Glutamatergic neuron (in vitro differentiated cells): ENCODE measurements at places on chromosomes 6 and 20.

GRCh38 chr20:19403549-19403948, 191.1 kb downstream of the SLC24A3 start:
- no peaks in the 10 kb centered on the region for H3K27me3 ChIP-seq
- peaks cover 13% of the 10 kb centered on the region for H3K36me3 ChIP-seq
- no peak overlapping the region for H3K4me3 ChIP-seq
- DNase-seq, result no peak

- no peaks in the 10 kb centered on the region for H3K36me3 ChIP-seq
- H3K27me3 ChIP-seq, result no peaks in the 10 kb centered on the region
- no peak for DNase-seq
- no peaks in the 10 kb centered on the region for H3K4me1 ChIP-seq
- H3K4me3 ChIP-seq, result no peak overlapping the region
Measured at GRCh38 chr6:93123585-93123984, 295.8 kb downstream of the EPHA7 start.

- no peaks in the 10 kb centered on the region for H3K4me1 ChIP-seq
- H3K27ac ChIP-seq, result no peak overlapping the region
- peaks cover 2% of the 10 kb centered on the region for H3K27me3 ChIP-seq
- H3K36me3 ChIP-seq, result no peaks in the 10 kb centered on the region
- H3K4me3 ChIP-seq, result no peak overlapping the region
Measured at GRCh38 chr6:81690073-81690472, 62.4 kb downstream of the TENT5A start.

DNA sequence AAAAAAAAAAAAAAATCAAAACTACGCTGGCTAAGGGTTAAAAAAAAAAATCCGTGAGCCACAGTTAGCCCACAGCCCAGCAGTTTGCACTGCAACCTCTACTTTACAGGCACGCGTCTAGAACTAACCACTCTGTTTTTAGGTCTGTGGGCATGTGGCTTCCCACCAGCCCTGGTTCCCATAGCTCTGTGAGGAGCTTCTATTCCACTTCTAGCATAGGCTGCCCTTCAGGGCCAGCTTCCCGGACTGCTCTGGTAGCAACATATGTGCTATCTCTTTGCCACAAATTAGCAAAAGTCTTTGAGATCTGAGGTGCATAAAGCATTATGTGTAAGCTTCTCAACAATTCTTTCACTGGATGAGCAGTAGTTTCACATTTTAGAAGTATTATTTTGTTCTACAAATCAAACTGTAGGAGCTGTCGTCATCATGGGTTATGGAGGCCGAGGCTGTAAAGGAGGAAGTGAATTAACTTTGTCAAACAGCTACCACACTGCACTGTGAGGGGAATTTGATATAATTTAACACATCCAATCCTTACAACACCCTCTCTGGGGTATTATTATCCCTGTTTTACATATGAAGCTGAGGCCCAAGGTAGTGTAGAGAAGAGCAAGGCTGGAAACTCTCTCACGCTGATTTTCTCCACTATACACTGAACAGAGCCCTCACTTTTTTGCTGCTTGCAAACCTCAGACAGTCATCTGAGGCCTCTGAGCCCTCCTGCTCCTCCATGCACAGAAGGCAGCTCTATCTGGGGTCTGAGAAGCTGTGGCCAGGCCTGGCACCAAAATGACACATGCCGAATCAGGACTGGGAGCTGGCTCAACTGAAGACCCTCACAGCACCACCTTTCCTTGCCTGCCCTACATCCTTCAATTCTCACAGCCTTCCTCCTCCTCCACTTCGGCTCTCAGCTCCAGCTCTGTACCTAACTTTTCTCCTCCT, 35.4 kb downstream of the MAN1A1 start:
- H3K27me3 ChIP-seq, result no peaks in the 10 kb centered on the region
- DNase-seq, result no peak
- H3K27ac ChIP-seq, result no peak overlapping the region
- no peak overlapping the region for H3K4me3 ChIP-seq
- H3K36me3 ChIP-seq, result no peaks in the 10 kb centered on the region

- no peak overlapping the region for H3K27ac ChIP-seq
- no peak for DNase-seq
- peaks cover 28% of the 10 kb centered on the region for H3K4me1 ChIP-seq
Measured at GRCh38 chr20:48679011-48679410, 148.8 kb downstream of the PREX1 start.

DNA sequence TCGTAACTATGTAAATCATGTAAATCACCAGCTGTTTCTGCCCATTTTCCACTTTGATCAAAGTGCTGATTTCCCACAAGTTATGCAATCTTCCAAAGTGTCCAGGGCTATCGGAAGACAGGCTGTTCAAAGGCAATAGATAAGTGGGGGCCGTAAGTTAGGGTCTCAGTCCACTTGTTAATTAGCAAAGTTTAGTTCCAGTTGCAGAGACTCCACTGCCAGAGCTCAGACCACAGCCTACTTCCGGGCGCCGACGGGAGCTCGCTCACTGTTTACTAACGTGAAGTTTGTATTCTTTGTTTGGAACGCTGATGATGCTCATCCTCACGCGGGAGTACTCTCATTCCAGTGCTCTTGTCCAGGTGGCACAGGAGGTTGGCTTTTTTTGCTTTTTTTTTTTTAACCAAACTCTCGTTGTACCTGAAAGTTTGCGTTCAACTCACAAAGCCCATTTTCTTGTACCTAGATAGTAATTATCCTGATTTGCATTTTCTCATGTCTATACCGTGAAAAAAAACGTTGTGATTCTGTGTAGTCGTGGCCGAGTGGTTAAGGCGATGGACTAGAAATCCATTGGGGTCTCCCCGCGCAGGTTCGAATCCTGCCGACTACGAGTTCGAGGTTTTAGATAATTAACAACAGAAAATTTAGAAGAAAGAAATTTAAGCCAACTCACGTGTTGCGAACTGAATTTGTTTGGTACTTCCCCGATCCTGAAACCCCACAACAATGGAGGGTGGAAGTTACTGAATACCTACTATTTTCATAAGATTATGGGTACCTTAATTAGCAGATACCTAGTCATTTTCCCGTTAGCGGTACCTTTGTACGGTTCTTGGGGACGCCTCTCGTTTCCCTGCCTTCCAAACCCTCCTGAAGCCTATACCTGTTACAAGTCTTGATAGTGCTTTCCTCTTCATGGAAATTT, 29.9 kb upstream of the ZNF184 start:
- peak; percentile 54 for DNase-seq
- H3K27ac ChIP-seq, result peak overlapping the region; percentile 60
- H3K36me3 ChIP-seq, result no peaks in the 10 kb centered on the region
- peaks cover 15% of the 10 kb centered on the region for H3K27me3 ChIP-seq
- no peaks in the 10 kb centered on the region for H3K4me1 ChIP-seq
- peak overlapping the region; percentile 90 for H3K4me3 ChIP-seq

DNA sequence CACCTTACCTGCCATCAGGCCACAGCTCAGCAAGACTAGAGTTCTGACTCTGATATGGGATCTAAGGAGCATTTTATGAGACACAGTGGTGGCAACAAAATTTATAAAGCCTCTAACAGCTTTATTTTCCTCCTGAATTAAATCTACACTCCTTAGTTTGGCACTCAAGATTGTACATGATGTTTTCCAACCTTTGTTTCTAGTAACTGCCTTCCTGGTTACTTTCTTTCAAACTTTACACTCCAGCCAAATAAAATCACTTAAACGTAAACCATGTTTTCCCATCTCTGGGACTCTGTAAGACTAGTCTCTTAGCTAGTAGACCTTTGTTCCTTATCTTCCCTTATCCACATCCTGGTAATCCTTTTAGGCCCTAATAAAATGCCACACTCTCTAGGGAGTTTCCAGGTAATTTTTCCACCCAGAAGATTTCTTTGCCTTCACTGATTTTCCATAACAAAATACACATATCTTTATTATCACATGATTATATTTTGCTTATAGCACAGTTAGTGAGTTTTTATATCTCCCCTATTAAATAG, 92.1 kb downstream of the PKHD1 start:
- no peak for DNase-seq
- no peaks in the 10 kb centered on the region for H3K27me3 ChIP-seq
- peaks cover 5% of the 10 kb centered on the region for H3K4me1 ChIP-seq
- H3K27ac ChIP-seq, result no peak overlapping the region
- H3K4me3 ChIP-seq, result no peak overlapping the region

- H3K27ac ChIP-seq, result no peak overlapping the region
- no peaks in the 10 kb centered on the region for H3K27me3 ChIP-seq
- H3K4me3 ChIP-seq, result no peak overlapping the region
- DNase-seq, result no peak
- no peaks in the 10 kb centered on the region for H3K36me3 ChIP-seq
Measured at GRCh38 chr20:36726168-36726567, 19.7 kb downstream of the NDRG3 start.

DNA sequence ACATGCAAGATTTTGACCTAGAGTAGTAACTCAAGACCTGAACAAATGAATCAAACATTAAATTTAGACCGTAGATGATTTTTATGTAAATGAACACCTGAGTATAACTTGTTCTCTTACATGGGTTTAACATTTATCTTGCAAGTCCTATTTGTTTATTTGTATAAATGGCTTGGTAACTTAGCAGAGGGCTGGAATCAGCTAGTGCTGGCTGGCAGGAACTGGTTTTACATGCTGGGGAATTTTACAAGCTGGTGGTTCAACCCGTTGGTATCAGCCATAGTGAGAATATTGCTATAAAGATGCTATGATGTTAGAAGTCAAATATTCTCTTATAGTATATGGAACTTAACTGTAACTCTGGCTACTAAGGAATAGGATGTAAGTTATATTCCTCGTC, 8.9 kb downstream of the SLC22A2 start:
- H3K27ac ChIP-seq, result no peak overlapping the region
- DNase-seq, result no peak
- H3K4me1 ChIP-seq, result peaks cover 5% of the 10 kb centered on the region

DNA sequence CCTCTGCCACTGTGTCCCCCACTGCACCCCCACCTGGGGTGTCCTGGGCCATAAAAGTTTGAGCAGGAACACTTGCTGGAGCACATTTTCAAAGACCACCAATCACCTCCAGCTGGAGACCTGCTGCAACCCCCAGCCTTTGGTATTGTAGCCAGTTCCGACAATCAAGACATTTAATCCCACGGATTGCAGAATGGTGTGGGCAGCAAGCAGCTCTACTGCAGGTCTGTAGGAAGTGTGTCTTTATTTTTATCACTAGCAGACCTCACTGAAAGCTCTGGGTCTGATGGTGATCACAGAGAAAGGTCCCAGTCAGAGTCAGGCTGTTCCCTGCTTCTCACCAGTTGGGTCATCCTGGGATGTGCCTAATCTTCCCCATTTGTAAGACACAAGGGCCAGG, 167.1 kb upstream of the ECI2 start:
- no peaks in the 10 kb centered on the region for H3K4me1 ChIP-seq
- no peak overlapping the region for H3K4me3 ChIP-seq
- H3K27ac ChIP-seq, result no peak overlapping the region

DNA sequence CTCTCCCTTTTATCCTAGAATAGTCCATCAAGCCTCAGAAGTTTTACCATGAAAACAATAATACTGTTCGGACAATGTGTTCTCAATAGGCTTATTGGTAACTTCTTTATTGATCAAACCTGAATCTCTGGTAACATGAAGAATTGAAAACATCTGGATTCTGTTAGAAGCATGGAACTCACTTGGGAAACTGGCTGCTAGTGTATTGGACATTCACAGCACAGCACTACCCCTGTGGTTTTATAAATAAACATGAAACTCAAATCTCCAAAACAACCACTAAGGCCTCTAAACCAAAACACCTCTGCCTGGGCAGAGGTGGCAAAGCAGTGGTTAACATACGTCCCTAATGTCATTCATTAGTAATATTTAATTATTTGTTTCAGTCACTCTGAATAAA, 157.6 kb upstream of the KCNQ5 start:
- DNase-seq, result no peak
- H3K4me3 ChIP-seq, result no peak overlapping the region
- H3K27ac ChIP-seq, result no peak overlapping the region
- H3K4me1 ChIP-seq, result no peaks in the 10 kb centered on the region
- no peaks in the 10 kb centered on the region for H3K36me3 ChIP-seq

GRCh38 chr6:106257195-106257594, 68.4 kb downstream of the ATG5 start:
- H3K27ac ChIP-seq, result no peak overlapping the region
- H3K27me3 ChIP-seq, result no peaks in the 10 kb centered on the region
- peaks cover 12% of the 10 kb centered on the region for H3K4me1 ChIP-seq

GRCh38 chr20:23534801-23535593, 33.3 kb downstream of the CST9L start:
- no peak overlapping the region for H3K4me3 ChIP-seq
- H3K36me3 ChIP-seq, result no peaks in the 10 kb centered on the region
- H3K27ac ChIP-seq, result no peak overlapping the region
- no peaks in the 10 kb centered on the region for H3K27me3 ChIP-seq
- DNase-seq, result no peak

- H3K4me1 ChIP-seq, result peaks cover 10% of the 10 kb centered on the region
- H3K27ac ChIP-seq, result no peak overlapping the region
Measured at GRCh38 chr6:5520796-5521195, 259.5 kb downstream of the FARS2 start.

GRCh38 chr6:149754548-149754947, 5.0 kb downstream of the PCMT1 start:
- H3K27ac ChIP-seq, result no peak overlapping the region
- DNase-seq, result no peak
- no peaks in the 10 kb centered on the region for H3K36me3 ChIP-seq

DNA sequence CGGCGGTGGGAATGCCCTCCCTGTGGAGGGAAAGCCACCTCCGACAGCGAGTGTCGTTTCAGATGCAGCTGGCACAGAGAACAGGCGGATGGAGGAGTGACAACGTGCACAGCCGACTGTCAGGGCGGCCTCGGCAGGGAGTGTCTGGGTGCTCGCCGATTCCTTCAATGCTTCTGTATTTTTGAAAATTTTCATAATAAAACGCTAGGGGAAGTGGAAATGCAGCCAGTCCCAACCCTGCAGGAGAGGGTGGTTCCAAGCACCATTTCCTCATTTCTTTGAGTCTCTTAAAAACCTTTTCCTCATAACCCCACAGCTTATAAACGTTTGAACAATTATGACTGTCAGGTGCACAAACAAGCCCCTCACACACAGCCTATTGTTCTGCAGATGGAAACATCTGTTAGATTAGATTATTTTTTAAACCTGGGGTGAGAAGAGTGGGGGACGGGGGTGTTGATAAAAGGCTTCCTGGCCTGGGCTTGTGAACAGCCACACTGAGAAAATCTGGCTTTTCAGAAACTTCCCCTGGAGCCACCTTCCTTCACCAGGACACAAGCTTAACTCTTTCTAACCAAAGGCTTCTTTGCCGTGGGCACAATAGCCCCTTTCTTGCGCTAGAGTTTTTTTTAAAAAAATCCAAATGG, 228.9 kb downstream of the ANKRD60 start:
- peaks cover 7% of the 10 kb centered on the region for H3K27me3 ChIP-seq
- peaks cover 5% of the 10 kb centered on the region for H3K4me1 ChIP-seq
- no peak overlapping the region for H3K4me3 ChIP-seq
- H3K27ac ChIP-seq, result no peak overlapping the region

DNA sequence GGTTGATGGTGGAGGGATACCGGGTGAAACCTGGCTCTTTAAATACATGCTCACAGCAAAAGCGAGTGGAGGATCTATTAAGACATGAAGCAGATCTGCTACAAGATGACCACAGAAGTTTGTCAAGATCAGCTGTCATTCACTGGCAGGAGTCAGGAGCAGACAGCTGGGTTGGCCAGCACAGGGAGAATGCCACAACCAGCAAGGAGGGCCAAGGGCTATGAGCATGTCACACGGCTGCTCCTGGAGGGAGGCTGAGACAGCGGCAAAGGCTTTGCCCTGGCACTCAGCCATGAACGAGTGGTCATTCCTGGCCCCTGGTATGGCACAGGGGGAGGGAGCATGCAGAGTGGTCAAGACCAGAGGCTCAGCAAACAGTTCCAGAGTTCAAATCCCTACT, 77.6 kb downstream of the POPDC3 start:
- DNase-seq, result no peak
- no peak overlapping the region for H3K4me3 ChIP-seq
- H3K4me1 ChIP-seq, result no peaks in the 10 kb centered on the region
- peaks cover 19% of the 10 kb centered on the region for H3K36me3 ChIP-seq
- no peak overlapping the region for H3K27ac ChIP-seq
- peaks cover 3% of the 10 kb centered on the region for H3K27me3 ChIP-seq
